ENCODE measurements at places on chromosomes 12 and 14.
A peak's percentile ranks its signal among the peaks of the same experiment; 100 is the strongest.

DNA sequence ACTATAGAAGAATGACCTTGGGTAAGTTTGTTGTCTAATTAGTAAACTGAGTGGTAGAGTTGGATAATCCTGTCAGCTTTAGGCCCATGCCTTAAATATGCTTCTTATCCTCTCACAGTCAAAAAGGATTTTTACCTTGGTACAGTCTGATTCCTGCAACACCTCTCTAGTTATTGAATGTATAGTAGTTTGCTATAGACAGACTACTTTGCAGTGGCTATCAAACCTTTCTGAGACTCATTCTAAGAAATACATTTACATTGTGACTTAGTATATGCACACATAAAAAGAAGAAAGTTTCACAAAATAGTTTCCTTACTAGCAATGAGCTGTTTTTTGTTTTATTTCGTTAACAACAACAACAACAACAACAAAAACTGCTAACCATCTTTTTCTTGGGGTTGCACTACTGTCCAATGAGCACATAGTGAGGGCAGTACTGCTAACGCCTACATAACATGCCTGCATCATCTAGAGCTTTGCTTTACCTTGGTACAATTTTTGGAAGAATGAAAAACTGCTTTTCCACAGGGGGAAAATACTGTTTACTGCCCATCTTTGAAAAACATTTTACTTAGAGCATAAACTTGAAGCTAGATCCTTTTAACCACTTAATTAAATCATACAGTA is 28.5 kb downstream of the WNK1 start:
- DNase-seq = no peak

DNA sequence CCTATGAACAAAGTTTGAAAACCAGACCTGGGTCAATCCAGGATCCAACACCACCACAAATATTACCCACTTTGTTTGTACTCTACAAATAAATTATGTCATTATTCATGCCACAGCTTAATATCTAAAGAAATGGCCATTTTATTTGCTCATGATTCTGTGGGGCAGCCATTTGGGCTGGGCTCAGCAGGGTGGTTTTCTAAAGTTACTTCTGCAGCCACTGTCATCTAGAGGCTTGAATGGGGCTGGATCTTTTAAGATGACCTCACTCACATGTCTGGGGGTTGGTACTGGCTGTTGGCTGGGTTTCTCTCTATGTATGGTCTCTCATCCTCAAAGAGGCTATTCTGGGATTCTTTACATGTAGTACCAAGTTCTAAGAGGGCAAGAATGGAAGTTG is 96.2 kb downstream of the VCPKMT start:
- DNase-seq = no peak

GRCh38 chr14:95056476-95056875 is 100.9 kb downstream of the DICER1 start:
- DNase-seq = peak; percentile 94

DNA sequence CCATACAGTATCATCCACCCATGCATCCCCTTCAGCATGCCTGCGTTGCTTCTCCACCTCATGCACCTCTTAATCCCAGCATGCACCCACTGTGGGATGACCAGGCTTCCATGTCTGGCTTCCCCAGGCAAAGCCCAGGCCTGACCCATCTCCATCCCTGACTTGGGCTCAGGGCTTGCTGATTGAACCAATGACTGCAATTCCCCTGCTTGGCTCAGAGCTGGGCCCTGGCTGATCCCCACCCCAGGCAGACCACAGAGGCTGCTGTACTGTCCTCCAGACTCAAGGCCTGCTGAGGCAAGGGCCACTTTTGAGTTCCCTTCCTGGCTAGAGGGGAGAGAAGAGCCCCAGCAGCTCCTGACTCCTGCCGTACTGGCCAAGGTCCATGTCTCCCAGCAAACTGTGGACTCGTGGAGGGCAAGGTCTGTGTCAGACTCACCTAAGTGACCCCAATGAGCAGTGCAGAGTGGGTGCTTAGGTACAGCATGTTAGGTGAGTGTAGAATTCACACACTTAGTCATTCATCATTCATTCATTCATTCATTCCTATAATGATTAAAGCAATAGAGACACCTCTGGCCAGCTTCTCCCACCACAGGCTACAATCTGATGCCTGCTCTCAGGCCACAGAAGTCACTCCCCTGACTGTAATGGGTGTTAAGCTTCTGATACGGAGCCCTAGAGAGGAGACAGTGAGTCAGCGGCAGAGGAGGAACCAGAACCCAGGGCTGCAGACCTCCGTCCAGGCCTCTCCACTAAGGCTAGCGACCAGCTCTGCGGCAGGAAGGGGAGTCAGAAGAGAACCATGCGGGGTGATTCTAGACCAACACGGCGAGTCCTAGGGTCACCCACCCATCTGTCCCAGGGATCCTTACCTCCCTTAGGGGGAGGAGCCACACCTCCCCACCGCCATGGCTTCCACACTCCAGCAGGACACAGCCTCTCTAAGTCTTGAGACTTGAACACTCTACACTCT is 2.9 kb downstream of the BEGAIN start:
- DNase-seq = no peak

- no peak for DNase-seq
Measured at GRCh38 chr12:42163913-42164312, 19.2 kb upstream of the GXYLT1 start.

GRCh38 chr12:56193025-56193578 is 3.8 kb upstream of the SMARCC2 start:
- peak; percentile 96 for DNase-seq

DNA sequence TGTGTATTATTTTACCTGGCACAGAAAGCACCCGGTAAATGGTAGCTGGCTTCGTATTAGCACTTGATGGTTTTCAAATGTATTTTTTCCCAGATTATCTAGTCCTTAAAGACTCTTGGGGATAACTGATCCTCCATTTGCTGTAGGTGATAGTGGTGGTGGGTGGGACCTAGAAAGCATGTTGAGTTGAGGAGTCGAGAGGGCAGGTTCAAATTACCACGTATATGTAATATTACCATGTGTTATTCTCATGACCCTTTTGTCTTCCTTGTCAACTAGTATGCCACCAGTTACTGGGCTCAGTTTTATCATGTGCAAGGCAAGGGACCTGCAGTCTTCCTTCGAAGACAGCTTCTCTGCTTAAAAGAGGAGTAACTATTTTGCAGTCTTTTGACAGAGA is 1.8 kb downstream of the GLRX5 start:
- DNase-seq = no peak

DNA sequence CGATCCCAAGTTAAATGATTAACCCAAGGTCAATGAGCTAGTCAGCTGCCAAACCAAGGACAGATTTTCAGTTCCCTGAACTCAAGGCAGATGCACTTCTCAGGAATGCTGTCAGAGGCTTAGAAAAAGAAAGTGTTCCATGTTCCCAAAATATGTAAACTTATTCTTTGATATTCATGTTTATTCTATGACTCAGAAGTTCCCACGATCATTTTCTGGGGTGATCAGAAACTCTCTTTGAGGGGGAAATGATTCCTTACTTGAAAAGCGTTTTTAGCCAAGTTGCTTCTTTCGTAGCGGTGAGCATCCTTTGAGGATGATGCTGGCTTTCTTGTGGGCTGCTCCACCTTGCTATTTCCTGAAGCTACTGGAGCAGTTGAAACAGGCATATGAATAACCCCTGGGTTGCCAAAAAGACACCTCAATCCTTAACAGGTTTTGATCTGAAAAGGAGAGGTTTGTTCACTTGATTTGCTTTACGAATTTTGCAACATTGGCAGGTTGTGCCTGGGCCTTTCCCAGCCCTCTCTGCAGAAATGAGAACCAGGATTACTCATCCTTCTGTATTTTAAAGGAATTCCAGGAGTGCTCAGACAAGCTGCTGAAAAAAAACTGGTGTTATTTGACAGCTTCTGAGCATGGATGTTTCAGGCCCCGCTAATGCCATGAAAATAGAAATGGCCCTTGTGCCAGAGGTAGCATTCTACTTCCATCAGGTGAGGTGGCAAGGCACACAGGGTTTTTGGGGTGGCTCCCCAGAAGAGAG is 121.4 kb upstream of the HIF1A start:
- no peak for DNase-seq

GRCh38 chr14:68232300-68233055 is 412.9 kb downstream of the RAD51B start:
- no peak for DNase-seq

GRCh38 chr12:56261503-56262232 is 3.5 kb upstream of the ANKRD52 start:
- DNase-seq = no peak

DNA sequence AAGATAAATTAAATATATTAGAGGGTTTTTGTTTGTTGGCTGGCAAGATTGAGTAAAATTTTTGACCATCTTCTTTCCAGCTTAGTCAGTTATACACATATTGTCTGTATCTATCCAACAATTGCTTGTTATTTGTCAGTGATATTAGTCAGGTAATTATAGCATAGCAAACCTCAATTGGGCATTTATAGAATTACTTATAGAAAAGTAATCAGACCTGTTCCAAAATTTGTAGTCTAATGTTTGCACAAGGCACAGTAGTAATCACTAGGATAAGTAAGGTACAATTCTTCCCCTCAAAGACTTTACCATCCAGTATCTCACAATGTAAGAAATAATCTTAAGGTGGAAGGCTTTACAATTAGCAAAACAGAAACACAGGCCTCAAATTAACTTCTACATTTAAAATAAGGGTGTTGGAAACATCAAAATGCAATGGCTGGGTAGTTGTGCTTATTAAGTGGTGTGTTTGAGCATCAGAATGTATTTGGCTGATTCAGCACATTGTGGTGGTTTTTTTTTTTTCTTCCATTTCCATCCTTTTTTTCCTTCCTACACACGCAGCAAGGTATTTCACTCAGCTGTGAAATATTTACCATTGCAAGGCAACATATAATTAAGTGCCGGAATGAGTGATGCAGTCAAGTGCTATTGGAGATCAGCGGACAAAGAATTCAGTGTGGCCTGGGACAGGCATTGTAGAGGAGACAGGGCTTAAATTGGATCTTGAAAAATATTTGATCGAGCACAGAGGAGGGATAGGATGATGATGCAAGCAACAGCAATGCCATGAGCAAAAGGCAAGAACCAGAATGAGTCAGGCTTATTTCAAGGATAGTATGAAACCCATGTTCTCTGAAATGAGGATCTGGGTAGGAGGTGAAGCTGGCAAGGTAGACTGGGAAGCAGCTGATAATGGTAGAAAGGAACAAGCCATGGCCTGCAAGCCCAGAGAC is 178.2 kb downstream of the AKAP6 start:
- DNase-seq = no peak

- DNase-seq = no peak
Measured at GRCh38 chr12:42766026-42766425, 176.5 kb upstream of the PRICKLE1 start.

DNA sequence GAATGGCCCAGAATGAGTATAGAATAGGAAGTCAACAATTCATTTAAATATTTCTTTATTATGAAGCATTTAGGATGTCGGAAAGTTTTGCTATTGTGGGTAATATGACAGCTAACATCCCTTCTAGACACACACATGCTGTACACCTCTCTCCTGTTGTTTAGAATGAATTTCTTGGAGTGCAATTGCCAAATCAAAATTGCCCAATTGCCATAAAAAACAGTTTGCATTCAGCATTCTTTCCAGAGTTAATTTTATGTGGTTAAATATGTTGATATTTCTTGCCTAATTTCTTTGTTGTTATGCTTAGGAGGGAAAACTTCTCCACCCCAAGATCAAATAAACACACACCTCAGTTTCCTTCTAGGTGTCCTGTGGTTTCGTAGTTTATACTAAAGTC is 16.9 kb upstream of the SMCO2 start:
- DNase-seq = no peak

DNA sequence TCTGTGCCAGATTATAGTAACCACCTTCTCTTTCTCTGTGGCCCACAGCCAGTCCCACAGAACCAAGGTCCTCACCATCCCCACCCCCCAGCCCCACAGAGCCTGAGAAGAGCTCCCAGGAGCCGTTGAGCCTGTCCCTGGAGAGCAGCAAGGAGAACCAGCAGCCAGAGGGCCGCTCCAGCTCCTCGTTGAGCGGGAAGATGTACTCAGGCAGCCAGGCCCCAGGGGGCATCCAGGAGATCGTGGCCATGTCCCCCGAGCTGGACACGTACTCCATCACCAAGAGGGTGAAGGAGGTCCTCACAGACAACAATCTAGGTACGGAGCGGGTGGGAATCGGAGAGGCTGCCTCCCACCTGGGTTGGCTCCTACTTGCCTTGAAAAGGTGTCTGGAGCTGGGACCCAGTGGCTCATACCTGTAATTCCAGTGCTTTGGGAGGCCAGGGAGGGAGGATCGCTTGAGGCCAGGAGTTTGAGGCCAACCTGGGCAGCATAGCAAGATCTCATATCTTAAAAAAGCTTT is 34.4 kb downstream of the PHETA1 start:
- no peak for DNase-seq

- no peak for DNase-seq
Measured at GRCh38 chr12:3225796-3226180, 148.6 kb downstream of the TSPAN9 start.

- no peak for DNase-seq
Measured at GRCh38 chr14:29282169-29282568, 515.6 kb downstream of the FOXG1 start.

- peak; percentile 49 for DNase-seq
Measured at GRCh38 chr14:77151918-77152588, 10.5 kb upstream of the ZDHHC22 start.

GRCh38 chr12:14394317-14395073 is 29.0 kb downstream of the ATF7IP start:
- DNase-seq = no peak

GRCh38 chr12:123705935-123706334 is 6.2 kb upstream of the ATP6V0A2 start:
- no peak for DNase-seq

GRCh38 chr12:62434494-62435302 is 31.9 kb upstream of the MON2 start:
- no peak for DNase-seq

DNA sequence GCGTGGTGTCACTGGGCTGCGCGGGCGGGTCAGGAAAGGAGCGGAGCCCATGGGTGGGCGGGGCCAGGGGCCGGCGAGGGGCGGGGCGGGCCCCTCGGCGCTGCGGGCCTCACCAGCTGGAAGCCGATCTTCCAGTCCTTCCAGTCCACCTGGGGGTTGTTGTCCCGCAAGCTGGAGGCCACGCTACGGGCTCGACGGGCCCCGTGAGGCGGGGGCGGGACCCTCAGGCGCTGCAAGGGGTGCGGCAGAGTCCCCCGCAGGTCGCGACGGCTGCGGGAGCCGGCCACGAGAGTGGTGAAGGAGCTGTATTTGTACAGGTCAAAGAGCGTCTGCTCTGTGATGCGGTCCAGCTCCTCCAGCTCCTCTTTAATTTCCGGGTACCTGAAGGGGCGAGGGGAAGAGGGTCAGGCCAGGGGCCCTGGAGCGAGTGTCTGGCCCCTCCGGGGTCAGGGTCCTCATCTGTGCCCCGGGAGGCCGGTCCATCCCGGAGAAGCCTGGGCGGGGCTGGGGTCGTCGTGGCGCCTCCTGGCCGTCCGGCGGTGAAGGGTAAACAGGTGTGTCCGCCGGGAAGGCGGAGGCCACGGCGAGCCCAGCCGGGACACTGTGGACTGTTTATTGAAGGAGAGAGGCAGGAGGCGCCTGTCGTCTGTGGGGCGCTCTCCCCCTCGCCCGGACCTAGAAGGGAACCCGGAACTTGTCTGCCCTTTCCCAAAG is 11.9 kb downstream of the SCNN1A start:
- DNase-seq = no peak

- no peak for DNase-seq
Measured at GRCh38 chr12:131896811-131897270, 2.4 kb downstream of the ULK1 start.

All from NCI-H1417 (cell line).